ENCODE measurements at places on chromosomes 1 and 21.

DNA sequence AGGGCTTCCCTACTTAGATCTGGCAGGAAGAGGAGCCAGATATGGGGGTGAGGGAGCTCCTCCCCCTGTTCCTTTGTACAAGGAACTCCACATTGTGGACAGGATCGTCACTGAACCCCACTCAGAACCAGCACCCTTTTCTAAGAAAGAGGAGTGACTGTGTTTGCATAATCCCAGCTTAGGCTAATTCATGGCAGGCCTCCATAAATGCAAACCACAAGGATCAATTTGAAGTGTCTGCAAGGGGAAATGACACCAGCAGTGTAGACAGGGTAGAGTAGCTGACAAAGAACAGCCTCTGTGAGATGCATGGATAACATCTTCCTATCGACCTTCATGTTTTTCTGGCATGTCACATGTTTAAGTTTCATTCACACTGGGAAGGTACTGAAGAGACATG is 11.7 kb downstream of the MX1 start:
- no peak for DNase-seq

DNA sequence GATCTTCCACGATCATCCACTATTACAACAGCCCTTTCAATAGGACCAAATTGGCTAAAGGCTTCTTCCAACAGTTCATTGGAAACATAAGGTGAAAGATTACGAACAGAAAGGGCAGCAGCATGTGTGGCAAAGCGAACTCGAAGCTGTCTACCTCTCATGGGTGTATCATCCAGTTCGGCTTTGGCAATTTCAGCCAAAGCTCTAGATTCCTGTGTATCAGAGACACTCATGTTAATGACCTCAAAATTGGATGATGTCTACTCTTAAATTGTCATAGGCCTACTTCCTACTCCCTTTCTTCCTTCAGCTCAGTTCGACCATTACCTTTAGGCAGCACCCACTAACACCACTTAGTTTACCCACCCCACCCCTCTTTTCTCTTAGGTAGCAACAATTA is 2.2 kb downstream of the SFPQ start:
- no peak for DNase-seq

DNA sequence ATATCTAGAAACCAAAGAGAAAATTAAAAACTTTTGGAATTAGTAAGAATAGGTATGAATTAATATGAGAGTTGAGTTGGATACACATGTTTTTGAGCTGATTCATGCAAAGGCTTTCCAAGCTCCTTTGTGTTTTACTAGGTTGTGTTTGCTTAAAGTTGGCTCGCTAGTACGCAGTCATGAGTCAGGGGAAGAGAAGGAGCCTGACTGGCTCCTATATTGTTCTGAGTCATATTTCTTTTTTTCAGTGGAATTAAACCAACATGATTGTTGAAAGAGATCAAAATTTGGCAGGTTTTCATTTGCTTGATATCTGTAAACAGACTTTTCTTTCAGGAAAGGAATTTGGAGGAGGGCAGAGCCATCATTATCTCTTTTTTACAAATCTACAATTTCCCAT is 66.7 kb downstream of the MAGI3 start:
- peak; percentile 96 for DNase-seq

DNA sequence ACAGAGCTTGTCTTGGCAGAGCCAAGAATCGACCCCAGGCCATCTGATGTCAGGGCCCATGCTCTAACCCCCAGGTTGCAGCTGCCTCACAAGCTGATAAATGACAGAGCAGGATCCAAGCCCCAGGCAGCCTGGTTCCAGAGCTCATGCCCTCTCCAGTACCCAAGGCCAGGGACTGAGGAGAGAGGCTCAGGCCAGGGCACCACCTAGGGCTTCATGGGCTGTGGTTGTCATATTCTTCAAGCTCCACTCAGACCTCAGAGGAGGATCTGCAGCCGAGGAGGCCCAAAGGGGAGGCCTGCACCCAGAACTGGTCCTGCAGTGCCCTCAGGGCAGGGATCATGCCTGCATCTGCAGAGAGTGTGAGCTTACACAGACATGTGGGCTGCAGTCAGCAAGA is 301.1 kb downstream of the MATN1 start:
- no peak for DNase-seq

DNA sequence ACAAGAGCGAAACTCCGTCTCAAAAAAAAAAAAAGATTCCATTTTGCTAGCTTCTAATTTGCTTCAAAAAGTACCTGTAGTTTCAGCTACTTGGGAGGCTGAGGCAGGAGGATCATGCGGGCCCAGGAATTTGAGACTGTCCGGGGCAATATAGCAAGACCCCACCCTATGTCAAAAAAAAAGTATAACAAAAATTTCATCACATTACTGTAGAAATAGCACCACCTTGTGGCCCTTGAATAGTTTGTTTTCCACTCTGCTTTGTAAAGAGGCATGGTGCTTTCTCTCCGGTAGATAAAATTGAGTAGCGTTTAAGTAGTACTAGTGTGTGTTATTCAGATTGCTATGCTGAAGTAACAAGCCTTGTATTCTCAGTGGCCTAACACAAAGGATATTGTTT is 18.2 kb upstream of the MSTO1 start:
- peak; percentile 65 for DNase-seq

DNA sequence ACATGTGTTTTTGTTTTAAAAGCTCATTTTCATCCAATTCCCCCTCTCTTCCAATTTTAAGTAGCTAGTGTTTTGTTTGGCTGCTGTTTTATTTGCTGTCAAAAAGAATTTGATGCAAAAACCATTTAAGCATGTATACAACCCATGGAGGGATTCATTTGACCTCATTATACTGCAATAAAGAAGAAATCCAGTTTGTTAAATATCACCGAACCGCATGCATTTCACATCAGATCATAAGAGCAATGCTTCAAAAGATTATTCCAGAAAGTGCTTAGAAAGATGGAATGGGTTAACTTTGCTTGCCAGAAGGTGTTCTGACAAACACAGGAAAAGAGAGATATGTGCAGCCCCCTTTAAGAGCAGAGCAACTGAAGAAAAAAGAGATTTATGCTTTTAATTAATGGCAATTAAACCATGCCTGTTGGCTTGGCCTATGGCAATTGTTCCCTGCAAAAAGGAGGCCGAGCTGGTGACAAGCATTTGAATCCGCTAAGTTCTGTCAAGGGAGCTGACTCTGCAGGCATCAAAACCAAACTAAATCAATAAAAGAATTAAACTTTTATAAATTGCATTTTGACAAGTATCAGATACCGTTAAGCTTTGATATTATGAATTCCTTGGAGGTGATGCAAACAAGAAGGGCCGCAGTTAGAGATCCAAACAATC is 14.4 kb upstream of the BARHL2 start:
- no peak for DNase-seq

- DNase-seq, result no peak
These were observed 372.6 kb upstream of the LRRC7 start for GRCh38 chr1:69195136-69195535.

DNA sequence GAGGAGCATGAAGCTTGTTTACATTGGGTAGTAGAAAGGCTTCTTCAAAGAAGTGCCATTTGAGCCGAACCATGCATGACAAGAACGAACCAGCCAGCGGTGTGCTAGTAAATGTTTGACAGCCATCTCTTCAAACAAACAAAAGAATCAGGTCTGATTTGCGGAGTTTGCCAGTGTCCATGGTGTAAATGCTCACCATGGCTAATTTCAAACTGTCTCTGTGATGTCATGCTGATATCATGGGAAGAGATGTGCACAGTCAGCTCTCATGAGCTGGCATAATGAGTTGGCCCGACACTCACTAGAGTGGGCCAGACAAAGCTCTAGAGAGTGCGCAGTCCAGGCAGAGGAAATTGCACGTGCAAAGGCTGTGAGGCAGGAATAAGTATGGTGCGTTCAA is 101.1 kb downstream of the KAZN start:
- no peak for DNase-seq

DNA sequence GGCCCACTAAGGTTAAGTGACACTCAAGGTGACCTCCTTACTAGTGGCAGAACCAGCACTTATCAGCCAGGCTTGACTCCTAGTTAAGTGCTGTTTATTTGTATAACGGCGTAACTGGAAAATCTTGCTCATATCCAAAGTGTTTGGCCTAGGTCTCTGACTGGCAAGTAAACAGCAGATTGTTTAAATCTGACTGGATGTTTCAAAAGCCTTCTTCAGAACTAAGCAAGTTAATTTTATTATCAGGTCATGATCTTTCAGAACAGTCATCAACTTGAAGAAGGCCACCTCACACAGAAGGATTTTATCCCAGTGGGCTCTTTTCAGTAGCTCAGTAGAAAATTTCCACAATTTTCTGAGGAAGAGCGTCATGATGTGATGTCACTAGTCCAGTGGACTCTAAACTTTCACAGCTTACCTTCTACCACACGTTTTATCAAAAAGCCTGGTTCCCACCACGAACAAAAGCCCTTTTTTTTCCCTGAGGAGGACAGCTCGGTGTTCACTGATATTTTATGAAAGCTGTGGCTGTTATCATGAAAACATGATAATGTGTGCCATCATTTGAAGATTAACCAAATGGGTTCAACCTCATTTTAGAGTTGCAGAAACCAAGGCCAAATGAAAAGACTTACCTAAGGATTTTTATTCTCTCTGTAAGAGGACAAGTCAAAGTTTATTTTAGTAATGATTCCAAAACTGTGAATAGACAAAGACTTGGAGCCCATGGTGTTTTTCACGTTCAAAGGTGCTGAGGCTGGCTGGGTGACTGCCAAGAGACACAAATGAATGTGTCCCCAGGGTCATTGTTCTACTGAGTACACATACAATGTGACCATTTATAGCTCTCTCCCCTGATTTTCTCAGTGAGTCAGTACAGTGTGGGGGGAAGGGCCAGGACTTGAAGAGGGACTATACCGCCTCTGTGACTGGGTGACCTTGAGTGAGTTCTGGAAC is 9.1 kb downstream of the SGIP1 start:
- DNase-seq, result peak; percentile 79

- DNase-seq, result peak; percentile 83
These were observed 3.4 kb downstream of the LACTBL1 start for GRCh38 chr1:22969304-22969709.

DNA sequence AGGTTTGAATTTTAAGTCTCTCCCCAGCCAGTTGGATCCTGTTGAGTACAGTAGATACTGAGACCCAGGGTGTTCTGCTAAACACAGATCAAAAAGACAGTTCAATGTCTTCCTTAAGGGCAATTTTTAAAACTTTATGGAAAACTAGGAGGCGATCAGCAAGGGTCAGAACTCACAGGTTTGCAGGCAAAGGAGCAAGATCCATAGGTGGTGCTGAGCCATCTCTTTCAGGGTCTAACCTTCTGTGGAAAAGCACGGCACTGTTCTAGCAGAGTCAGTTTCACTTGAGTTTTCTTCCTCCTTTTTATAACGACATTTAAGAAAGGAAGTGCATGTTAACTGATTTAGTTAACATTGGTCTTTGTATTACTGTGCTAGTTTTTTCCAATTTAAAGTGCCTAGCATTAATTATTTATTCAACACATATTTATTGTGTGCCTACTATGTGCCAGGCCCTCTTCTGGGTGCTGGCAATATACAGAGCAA is at the start of gene CD84:
CD84 (minus strand) TSS at position 281 of the 486 bp plus-strand sequence; CDS start at position 222, 59 bp downstream.
- DNase-seq, result no peak

DNA sequence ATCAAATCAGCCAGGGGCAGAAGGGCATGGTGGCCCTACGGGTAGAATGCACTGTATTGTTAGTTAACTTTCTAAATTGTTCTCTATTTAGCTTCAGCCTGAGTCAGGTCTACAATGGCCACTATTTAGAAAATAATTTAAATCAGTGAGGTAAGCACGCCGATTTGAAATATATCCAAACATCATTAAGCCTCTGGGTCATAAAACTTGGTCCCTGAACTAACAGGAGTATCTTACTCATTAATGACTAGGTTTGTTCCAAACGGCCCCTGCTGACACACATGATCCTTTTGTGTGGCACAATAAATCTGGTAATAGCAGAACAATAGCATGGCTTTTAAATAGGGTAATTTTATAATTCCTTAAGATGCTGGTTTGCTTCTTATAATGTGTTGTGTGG is 48.4 kb downstream of the STX6 start:
- peak; percentile 35 for DNase-seq

- no peak for DNase-seq
These were observed 23.9 kb downstream of the CITED4 start for GRCh38 chr1:40838045-40838979.

DNA sequence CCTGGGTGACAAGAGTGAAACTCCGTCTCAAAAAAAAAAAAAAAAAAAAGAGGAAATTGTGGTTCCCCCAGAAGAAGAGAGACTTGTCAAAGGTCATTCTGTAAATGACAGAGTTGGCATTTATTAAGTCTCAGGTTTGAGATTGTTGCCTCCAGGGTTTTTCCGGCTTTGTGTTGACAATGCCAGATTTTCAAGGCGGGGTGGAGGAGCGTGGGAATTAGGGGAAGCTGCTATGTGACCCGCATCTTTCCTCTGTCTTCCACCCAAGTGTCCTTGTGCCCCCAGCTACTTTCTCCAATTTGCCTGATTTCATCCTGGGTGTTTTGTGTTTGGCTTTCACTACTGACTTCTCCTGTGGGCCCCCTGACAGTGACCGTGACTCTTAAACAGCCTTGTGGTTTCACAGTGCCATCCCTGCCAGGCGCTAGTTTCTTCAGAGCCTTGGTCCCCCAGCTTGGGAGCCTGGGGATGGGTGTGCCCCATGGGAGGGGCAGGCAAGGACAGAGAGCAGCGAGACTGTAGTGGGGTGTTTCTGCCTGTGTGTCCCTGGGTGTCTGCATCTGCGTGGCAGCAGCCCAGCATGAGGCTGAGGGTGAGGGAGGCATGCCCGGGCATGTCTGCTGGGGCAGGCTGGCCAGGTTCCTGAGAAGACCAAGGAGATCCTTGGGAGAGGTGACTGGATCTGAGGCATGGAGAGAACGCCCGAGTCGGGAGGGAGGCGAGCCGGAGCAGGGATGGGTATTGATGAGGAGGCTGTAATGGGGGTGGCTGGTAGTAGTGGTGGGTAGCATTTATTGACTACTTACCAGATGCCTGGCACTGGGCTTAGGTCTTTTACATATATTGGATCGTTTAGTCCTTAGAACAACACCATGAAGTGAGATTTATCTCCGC is 46.3 kb downstream of the IER5 start:
- peak; percentile 80 for DNase-seq

DNA sequence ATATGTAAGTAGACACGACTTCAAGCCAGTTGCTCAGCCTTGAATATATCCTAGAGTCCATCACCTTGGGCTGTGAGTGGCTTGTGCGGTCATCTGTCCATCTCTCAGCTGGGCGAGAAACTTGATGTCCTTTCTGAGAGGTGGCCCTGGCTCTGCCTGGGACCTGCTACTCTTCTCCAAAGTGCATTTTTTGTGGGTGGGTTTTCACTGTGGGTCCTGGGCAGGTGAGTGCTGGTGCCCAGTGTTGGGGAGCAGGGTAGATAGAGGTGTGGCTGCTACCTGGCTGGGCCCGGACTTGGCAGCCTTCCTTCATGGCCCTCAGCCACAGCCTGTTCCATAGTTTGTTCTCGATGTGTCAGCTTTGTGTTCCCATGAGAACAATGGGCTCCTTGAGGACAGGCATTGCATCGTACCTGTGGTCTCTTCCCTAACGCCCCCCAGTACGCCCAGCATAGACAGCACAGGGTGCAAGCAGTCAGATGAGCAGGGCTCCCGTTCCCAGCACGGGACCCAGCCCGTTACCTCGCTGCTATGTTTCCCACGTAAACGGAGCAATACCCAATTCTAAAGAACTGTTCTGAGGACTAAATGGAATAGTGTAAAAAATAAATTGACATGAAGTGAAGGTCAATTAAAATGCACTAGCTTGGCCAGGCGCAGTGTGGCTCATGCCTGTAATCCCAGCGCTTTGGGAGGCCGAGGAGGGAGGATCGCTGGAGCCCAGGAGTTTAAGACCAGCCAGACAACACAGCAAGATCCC is 877 bp upstream of the SLX9 start:
- no peak for DNase-seq

GRCh38 chr21:16865632-16866031 is 647.2 kb upstream of the CXADR start:
- DNase-seq, result no peak
